ENCODE measurements at places on chromosomes 1 and 21.

- DNase-seq: no peak
Observed at GRCh38 chr1:2019571-2020309, 595 bp downstream of the GABRD start.

DNA sequence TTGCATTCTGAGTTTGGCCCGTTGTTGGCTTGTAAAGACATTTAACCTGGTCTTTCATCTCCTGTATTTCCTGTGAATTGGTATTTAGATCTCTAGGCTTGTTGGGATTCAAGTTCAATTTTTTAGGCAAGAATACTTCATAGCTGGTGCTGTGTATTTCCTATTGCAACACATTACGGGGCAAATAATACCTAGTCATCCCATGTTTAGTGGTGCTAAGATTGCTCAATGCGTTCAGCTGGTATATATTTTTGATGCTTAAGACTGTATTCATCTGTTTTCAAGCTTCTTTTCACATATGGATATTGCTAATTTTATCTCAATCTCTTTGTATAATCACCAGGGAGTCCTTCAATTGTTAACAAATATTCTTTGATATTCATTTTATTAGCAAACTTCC is 87.5 kb upstream of the ZBTB18 start:
- no peak for DNase-seq

GRCh38 chr1:98422816-98423215 is 238.7 kb upstream of the SNX7 start:
- no peak for DNase-seq

GRCh38 chr1:184437291-184437690 is 50.5 kb downstream of the C1orf21 start:
- no peak for DNase-seq

DNA sequence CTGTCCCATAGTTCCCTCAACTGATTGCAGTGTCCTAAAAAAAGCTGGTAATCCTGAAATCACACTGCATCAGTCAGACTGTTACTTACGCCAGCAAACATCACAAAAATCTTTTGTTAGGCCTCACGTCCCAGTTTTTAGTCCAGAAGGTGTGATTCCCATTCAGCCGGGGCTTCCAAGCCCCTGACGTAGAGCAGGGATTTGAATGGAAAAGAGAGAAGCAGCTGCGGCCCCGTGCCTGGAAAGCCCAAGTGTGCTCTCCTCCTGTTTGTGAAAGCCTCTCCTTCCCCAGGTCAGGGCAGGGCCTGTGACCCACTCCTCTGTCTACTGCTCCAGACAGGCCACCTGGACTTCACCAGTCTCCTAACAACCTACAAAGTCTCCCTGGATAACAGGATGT is 20.7 kb downstream of the KCNA10 start:
- no peak for DNase-seq

All from spinal cord (tissue), 10 donors.